ENCODE measurements at places on chromosomes 4 and X.
A peak's percentile ranks its signal among the peaks of the same experiment; 100 is the strongest.

- DNase-seq: no peak
These were observed 23.4 kb upstream of the ACSL1 start for GRCh38 chr4:184849185-184849584.

DNA sequence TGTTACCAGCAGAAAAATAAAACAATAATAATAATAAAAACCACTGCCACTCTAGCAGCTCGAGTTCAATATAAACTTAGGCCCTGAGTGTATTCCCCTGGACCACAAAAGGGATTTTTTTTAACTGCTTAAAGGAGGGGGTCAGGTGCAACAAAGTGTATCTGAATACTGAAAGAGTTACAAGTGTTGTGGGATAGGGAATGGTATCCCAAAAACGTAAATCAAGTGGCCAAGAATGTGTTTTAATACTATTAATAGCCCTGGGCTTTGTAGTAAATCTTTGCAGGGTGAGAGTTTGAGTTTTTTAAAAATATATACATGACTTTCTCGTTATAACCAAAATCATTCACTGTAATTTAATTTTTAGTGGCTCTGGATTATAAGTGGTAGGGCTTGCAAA lies 860.1 kb upstream of the INTU start:
- DNase-seq: no peak

DNA sequence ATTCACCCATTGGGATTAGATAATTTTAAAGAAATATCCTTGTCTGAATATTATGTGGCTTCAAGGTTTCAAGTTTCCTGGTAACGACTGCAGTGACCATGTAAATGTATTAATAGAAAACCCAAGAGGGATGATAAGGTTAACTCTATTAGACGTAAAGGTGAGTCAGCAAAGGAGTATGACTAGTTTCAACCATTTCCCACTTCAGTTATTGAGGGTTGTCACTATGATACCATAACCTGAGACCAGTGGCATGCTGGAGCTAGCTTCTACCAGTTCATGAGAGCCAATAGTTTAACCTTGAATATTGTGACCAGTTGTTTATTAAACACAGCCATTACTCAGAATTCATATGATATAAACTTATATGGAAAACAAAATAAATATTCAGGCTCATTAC lies 270.1 kb downstream of the TMA16 start:
- DNase-seq: no peak

GRCh38 chr4:2426069-2426397 lies 7.3 kb downstream of the CFAP99 start:
- DNase-seq: no peak

DNA sequence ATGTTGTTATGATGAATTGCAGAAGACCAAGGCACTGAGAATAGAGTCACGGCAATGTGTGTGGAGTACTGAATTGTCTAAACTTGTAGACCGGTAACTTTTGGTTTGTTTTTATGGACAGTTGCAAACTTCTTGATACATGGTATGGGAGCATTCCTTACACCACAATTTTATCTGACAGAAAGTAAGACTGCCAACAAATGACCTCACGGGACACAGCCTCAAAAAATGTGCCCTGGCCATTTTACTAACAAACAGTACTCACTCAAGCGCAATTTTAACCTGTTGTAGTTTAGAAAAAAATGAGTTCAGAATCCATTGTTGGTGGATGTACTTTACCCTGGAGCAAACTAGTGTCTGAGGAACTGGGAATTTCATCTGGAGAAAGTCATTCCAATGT lies 321.2 kb downstream of the CAMK2D start:
- DNase-seq: no peak

GRCh38 chr4:8818063-8818881 lies 53.4 kb downstream of the HMX1 start:
- DNase-seq: no peak

- DNase-seq: no peak
These were observed at the start of gene NPY5R for GRCh38 chr4:163343604-163344146. Gene NPY5R (plus strand): TSS chr4:163343892. CDS start chr4:163350274, 6,382 bp downstream.

- DNase-seq: no peak
These were observed 1.5 kb downstream of the ASMTL start for GRCh38 chrX:1451251-1451660.

GRCh38 chr4:73055241-73055897 lies 14.1 kb downstream of the COX18 start:
- no peak for DNase-seq

DNA sequence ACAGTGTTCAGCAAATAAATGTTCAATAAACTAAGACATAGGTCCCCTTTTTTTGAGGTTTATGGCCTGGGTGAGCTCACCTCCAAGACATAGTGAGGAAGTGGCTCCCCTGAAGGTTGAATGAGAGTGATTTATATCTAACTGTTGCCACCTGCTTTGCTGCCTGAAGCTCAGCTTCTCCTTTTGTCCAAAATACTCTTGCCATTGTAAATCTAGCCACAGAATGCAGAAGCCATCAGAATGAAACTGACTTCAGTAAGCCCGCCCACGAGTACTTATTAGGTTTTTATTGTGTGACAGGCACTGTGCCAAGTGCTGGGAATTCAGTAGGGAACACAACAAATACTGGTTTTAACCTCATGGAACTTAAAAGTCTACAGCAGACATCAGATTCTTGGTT lies 18.0 kb downstream of the SPINK2 start:
- no peak for DNase-seq

- DNase-seq: no peak
These were observed 24.4 kb upstream of the PLA2G12A start for GRCh38 chr4:109754093-109754857.

GRCh38 chr4:178457286-178457685 lies 1015.0 kb upstream of the AGA start:
- no peak for DNase-seq

DNA sequence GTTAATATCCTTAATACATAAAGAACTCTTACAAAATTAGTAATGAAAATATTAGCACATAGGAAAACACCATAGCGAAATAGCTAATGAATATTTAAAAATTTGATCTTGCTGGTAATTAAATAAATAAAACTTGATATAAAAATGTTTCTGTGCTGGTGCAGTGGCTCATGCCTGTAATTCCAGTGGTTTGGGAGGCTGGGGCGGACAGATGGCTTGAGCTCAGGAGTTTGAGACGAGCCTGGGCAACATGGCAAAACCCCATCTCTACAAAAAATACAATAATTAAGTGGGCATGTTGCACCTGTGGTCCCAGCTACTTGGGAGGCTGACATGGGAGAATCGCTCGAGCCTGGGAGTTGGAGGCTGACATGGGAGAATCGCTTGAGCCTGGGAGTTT lies 7.6 kb downstream of the FAM199X start:
- DNase-seq: no peak

- DNase-seq: no peak
These were observed 18.6 kb downstream of the NUDT6 start for GRCh38 chr4:122903766-122904288.

DNA sequence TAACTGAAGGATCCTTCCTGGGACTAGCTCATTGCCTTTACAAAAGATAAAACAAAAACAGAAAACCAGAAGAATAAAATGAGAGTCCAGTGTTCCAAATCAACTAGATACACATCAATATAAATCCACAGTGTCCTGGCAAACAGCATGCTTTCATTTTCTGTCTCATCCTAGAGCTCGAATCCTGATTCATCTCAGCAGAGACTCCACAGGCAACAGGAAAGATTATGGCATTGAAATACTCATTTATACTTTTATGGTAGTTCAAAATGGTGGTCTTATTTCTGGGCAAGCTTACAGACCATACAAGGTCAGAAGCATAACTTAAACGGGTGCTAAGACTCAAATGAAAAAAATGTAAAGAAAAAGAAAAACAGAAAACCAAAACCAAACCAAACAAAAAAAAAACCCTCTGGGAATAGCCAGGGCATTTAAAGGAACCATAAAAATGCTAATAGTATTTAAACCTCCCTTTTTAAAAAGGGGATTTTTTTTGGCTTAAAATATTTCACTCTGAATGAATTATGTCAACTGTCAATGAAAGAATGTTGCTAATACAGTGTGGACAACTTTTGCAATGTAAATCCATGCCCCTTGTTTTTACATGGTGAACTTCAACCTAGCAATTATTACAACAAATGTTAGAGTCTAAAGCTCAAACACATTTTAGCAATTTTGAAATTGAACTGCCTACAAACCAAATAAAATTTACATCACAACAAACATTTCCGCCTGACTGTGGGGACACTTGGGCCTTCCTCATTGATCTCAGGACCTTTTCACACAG lies 57.9 kb downstream of the GPR101 start:
- DNase-seq: no peak

DNA sequence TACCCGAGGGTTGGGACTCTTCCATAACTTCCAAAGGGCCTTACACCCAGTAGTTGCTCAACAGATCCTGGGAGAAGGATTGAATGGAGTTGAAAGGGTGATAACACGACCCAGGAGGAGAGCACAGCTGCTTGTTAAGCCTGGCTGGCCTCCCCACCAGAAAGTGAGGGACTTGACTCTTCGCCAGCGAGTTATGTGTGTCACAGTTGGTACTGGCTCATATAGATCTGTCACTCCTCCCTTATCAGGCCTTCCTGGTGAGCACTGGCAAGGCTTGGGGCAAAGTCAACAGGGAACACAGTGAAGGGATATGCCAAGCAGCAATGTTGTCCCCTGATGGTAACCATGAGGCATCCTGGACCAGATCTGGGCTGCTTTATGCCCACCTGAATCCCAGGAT lies 35.8 kb downstream of the APLN start:
- no peak for DNase-seq

- DNase-seq: no peak
These were observed 99.3 kb upstream of the BCOR start for GRCh38 chrX:40197071-40197470.

GRCh38 chr4:184329235-184329634 lies 111.6 kb upstream of the ENPP6 start:
- DNase-seq: no peak

DNA sequence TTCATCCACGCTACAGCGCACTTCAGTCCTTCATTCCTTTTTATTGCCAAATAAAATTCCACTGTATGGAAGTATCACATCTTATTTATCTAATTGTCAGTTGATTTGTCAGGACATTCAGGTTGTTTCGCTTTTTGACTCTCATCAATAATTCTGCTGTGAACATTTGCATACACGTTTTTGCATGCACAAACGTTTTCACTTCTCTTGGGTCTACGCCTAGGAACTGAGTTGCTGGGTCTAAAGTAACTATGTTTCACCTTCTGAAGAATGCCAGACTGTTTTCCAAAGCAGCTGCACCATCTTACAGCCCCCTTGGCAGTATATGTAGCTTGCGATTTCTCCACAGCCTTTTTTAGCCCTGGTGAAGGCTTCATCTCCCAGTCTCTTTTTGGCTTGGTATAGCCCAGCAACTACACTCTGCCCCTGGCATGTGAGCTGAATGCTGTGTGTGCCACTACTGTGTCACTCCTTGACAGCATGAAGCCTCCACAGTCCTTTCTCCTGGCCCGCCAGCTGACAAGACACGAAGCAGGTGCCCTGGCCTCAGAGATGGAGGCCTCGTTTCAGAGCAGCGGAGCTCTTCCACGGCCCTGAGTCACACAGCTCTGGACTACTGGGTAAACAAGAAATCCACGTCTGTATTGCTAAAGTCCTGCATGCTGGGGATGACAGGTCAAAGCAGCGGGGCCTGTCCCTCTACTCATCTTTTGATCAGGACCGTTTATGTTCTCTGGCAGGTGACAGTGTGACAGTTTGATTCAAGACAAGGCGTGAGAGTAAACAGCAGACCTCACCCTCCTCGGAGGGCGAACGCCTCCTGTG lies 75.5 kb downstream of the NSUN7 start:
- no peak for DNase-seq

DNA sequence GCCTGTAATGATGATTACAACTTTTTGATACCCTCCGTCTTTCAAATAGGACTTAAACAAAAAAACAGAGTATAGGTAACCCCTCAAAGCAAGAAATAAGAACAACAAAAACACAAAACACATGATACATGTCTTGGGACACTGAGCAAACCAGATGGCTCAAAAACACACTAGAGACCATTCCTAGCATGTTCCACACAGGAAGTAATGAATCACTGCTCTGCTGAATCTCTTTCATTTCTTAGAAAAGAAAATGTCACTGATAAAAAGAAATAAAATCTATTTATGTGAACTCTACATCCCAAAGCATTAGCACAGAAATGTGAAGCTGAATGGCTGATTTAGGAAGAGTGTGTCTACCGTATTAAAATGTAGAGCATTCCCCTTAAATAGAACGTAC lies 134.5 kb upstream of the IL15 start:
- DNase-seq: no peak

GRCh38 chrX:78075787-78076389 lies 28.2 kb upstream of the PGK1 start:
- no peak for DNase-seq

DNA sequence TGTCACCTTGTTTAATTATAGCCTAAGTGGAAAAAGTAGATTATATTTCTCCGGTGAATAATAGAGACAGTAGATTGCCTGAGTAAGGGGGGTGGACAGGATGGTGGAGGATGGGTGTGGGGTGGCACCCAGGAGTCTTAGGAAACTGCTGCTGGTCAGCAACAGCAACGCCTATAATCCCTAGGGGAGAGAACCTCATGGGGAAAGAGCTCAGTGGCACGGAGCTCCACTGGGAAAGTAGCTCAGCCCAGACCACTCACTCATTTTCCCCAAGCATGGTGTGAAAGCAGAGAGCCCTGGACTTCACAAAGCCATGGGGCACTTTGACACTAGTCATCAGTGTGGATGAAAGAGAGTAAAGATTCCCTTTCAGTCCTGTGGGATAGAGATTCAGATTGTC lies 31.1 kb downstream of the METTL14 start:
- no peak for DNase-seq

GRCh38 chrX:111867236-111867635 lies 8.7 kb upstream of the TRPC5OS start:
- no peak for DNase-seq

GRCh38 chr4:82247629-82248028 lies 126.2 kb downstream of the HNRNPD start:
- DNase-seq: no peak

DNA sequence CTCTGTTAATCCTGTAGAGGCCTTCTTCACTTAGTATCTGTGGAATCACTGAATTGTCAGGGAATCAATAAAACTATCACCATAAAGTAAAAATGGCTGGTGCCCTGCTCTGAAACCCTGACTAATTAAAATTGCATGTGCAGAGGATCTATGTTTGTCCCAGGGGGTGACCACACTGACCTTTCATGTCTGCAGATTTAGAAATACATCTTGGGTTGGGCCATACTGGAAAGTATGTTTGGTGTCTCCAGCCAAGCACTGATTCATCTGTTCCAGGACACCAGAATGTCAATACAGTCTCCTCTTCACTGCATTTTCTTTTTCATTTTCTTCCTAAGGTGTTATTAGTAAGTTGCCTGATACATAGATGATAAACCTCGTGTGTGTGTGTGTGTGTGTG lies 490.9 kb upstream of the INTU start:
- DNase-seq: no peak

- DNase-seq: no peak
These were observed 88.6 kb upstream of the IL1RAPL1 start for GRCh38 chrX:28498658-28499057.

DNA sequence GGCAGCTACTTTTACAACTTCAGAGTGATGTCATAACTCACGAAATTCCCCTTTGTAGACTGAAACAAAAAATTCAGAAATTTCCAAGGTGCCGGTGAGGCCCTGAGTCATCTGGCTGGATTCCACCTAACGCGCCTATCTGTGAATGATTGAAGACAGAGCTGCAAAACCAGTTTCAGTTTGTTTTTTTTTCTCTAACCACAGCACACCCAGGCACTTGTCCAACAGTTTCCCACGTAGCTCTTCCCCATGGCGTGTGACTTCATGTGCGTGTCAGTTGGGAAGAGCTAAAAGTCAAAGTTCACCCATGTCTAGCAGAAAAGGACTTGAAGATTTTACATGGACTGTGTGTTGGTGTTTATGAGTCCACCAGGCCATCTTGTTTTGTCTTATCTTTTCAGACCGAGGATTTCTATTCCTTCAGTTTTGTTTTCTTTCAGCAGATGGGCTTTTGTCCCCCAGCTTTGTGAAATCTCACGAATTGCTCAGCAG lies 16.4 kb downstream of the TCEANC start:
- DNase-seq: peak; percentile 21
